ENCODE measurements at places on chromosomes 3 and 15.

DNA sequence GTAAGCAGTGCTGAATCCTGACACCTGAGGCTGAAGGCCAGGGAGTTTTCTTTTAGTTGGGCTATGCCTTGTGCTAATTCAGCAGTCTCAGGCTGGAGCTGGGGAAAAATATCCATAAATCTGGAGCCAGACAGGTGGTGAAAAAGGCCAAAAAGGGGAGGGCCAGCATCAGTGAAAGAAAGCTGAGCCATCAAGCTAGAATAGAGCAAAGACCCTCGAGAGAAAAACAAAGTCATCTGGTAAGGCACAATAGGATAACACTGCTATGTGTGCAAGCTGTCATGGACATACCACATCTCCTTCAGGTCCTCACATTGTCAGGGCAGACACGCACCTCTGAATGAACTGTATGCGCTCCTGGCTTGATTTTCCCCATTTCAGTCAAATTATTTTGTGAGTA is 687.9 kb downstream of the SQOR start:
- no peak for DNase-seq

GRCh38 chr3:50627407-50628051 is 10.6 kb downstream of the MAPKAPK3 start:
- peak; percentile 29 for DNase-seq

GRCh38 chr3:58144478-58145325 is 66.1 kb downstream of the DNASE1L3 start:
- peak; percentile 69 for DNase-seq

DNA sequence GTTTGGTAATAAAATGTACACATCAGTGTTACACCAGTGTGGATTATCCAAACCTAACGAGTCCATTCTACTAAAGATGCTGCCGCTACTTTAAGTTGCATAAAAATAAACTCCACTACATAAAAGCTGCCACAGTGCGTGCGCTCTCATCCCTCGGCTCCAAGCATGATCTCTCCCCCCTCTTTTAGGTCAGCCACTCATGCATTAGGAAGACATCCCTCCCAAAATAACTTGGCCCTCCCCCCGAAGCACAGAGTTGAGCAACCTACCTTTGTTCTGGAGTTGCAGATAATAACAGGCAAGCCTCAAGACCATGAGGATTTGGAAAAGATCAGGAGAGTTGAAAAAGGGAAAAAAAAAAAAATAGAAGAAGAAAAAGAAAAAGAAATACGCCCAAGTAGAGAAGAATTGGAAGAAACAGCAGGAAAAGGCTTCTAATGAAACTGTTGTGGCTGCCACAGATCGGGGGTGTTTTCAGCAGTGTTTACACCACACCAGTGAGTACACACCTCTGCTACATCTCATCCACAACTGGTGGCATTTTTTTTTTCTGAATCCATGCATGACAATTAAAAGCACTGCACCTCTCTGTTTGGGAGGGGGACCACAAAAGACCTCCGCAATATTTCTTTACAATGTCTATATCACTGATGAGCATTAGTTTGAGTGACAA is 339.2 kb downstream of the FOXP1 start:
- no peak for DNase-seq

DNA sequence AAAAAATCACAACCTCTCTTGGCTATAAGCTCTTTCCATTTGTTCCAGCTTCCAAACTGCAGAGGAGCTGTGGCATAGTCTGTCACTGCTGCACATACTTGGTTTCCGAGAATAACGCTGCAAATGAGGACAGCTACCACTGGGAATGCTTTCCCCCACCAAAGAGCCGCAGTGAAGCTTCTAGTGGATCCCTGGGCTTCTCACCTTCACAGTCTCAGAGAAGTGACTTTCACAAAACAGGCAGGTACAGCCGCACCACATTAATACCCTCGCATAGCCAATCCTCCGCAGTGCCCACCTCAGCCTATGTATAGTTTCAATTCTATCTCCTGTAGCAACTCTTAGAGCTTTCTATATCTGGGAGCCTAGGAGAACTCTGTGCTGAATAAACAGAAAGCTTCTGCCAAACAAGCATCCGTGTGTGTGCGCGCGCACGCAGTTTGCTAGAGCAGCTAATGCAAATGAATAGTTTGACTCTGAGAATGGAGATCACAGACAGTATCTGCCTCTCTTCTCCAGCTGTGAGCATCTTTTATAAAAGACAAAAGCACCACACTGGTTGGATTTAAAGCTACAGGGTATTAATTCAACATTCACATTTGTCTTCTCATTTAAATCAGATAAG is 81.9 kb upstream of the PLXND1 start:
- peak; percentile 91 for DNase-seq

DNA sequence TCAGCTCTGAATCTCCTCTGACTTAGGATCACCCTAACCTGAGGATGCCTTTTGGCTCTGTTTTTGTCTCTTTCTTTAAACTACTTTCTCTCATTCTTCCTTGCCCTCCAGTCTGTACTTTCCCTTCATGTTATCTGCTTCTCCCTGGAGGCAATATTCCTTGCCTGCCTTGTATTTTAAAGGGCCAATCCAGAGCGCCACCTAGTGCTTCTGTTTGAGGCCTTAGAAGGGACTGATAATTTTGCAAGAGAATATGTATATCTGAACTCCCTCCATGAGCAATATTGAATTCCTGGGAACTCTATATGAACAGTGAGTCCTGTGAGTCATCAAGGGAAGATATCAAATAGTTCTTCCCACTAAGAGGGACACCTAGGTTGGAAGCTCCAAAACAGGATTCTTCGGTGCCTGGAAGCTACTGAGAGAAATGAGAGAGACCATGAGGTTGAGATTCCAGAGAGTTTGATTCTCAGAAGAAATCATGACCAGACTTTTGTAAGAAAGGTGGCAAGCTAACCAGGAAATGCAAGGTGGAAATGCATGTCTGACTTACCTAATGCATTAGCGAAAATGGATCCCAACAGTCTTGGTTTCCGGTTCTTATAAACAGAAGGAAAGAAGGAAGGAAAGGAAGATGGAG is 203.8 kb upstream of the CD96 start:
- peak; percentile 16 for DNase-seq

DNA sequence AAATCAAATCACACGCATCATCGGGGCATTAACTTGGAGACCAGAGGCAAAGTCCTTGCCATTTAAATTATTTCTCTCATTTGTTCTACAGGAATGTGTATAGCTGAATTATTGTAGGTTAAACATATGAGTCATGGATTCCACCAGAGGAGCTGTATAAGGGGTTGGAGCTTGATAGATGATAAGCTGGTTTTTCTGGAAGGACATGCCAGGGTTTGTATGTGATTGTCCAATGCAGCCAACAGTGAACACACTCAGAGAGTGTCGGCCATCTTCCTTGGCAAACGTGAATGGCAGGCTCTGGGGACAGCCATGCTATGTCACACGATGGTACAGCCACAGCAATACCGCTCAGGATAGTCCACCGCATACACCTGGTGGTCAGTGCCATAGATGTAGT is 25.1 kb downstream of the SSUH2 start:
- no peak for DNase-seq

GRCh38 chr3:29764041-29764440 is 483.2 kb downstream of the RBMS3 start:
- peak; percentile 7 for DNase-seq

- DNase-seq: peak; percentile 20
Observed at GRCh38 chr15:89442671-89443307, 53.6 kb downstream of the RHCG start.

DNA sequence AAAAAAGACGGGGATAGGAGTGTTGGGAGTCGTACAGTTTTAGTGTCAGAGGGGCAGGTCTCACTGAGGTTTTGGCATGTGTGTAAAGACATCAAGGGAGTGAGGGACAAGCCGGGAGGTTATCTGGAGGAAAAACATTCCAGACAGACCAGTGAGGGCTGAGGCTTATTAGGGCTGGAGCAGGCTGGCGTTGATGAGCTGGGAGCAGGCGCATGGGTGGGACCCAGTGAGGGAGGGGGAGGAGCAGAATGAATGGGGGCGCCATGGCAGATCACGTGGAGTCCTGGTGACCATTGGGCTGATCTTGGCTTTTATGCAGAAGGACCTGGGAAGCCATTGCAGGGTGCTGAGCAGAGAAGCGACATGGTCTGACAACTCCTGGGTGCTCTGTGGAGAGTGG is 180.2 kb downstream of the SLCO3A1 start:
- no peak for DNase-seq

DNA sequence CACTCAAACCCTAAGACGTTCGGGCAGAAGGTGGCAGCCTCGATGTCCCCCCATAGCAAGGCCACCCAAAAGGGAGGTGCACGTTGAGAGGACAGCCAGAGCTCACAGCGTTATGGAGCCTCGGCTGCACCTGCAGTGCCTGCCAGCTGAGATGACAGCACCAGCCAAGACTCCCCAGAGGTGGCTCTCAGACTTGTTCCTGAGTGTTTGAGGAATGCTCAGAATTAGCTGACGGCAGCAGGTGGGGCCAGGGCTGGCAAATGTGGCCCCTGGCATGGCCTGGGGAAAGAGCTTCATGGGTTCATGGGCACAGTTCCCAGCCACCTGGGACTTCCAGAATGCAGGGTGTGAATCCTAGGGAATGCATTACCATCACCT is 177.8 kb downstream of the KLF13 start:
- DNase-seq: no peak

GRCh38 chr15:45980366-45980765 is 345.5 kb downstream of the SQOR start:
- no peak for DNase-seq

DNA sequence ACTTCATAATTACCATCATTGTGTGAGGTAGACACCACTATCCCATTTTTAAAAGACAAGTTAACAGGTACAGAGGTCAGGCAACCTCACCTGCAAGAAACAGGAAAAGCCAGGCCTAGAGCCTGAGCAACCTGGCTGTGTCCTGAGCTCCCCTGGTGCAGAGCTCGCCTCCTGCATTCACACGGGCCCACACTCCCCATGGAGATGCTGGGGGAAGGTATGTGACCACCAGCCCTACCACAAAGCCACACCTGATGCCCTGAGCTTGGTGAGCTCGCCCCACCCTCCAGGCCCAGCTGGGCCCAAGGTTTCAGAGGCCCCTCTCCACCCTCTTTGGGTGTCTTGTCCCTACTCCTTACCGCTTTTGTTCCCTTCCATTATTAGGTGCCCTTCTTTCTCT is 1.2 kb upstream of the EFCAB12 start:
- no peak for DNase-seq

- no peak for DNase-seq
Observed at GRCh38 chr15:47708161-47708980, 8.9 kb upstream of the SEMA6D start.

DNA sequence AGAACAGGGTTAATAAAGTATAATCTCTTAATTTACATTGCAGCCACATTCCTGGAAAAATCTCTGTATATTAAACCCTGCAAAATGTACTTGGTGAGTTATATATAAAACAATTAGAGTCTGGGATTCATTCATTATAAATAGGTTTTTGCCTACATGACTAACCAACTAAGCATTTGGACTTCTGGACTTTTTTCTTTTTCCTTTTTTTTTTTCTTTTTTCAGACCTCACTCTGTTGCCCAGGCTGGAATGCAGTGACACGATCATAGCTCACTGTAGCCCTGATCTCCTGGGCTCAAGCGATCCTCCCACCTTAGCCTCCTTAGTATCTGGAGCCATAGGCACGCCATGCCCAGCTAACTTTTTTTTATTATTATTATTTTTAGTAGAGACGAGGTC is 4.5 kb downstream of the DNAJC13 start:
- no peak for DNase-seq

GRCh38 chr3:36381311-36381956 is 1.1 kb downstream of the STAC start:
- no peak for DNase-seq

GRCh38 chr3:36393563-36393962 is 13.3 kb downstream of the STAC start:
- DNase-seq: no peak

DNA sequence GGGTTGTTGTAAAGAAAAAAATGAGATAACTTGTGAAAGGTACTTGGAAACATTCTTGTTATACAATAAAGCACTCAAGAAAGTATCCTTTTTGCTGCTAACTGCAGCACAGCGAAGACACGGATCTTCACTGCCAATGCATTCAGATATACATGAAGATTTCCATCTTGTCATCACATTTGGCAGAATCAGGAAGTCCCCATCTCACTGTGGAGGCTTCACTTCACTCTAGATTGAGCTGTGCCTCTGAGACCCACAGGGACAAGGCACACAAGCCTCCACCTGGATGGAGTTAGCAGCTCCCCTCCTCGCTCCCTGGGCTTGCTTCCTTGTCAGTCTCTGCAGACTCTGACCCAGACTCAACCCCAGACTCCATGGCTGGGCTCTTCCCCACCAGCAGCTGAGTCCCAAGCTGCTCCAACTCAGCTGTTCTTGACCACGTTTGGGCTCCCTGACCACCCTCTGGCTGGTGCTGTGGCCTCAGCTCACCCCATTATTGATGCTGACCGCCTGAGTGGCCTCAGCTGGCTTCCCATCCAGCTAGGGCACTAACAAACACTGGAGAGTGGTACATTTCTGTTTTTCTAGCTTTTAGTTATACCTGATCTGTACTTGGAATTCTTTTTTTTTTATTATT is 45.4 kb upstream of the SMAD3 start:
- no peak for DNase-seq

GRCh38 chr3:119649761-119650160 is 10.6 kb downstream of the POPDC2 start:
- no peak for DNase-seq

DNA sequence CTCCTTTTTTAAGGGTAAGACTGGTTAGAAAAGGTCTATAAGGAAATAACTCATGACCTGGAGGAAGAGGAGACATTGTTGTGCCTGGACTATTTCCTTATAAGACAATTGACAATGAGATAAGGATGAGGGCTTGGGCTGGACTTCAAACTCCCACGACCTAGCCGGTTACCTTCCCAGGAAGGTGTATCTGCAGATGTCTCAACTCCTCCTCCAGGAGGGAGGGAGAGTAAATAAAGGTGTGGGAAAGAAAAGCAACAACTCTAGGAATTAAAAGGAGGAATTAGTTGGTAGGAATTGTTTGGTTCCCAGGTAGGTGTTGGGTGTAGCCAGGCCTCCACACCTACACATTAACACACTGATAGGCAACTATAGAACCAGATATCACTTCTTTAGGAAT is 97.8 kb upstream of the TBL1XR1 start:
- DNase-seq: no peak

GRCh38 chr3:10753964-10754363 is 62.1 kb upstream of the SLC6A11 start:
- no peak for DNase-seq

DNA sequence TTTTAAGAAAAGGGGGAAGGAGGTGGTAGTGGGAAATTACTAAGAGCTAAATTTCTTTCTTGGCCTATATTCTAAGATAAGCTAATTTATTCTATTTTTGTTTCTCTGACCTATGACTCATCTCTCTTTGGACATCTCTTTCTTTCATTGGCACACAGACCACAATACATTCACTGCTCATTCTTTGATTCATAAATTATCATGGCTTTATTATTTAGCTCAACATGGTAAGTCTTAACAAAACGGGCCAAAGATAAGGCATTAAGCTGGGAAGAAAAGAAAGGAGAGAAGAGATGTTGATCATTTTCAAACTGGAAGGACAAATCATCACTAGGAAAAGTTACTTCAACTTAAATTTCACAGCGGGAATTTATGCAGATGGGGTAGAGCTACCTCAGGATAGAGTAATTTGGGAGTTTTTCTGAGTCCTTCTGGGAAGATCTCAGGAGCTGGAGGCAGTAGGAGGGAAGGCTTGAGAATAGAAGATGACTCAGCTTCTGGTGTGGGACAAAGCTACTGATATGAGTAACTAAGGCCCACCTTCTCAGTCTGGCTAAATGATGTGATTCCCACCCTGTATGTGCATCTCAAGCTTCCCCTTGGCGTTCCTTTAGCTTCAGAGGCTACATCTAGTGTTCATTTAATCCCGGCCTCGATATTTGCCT is 7.5 kb upstream of the ALCAM start:
- DNase-seq: no peak
